ENCODE measurements at places on chromosomes 1 and 21.

- DNase-seq: no peak
Observed at GRCh38 chr21:21997390-21998333, 999.5 kb downstream of the NCAM2 start.

DNA sequence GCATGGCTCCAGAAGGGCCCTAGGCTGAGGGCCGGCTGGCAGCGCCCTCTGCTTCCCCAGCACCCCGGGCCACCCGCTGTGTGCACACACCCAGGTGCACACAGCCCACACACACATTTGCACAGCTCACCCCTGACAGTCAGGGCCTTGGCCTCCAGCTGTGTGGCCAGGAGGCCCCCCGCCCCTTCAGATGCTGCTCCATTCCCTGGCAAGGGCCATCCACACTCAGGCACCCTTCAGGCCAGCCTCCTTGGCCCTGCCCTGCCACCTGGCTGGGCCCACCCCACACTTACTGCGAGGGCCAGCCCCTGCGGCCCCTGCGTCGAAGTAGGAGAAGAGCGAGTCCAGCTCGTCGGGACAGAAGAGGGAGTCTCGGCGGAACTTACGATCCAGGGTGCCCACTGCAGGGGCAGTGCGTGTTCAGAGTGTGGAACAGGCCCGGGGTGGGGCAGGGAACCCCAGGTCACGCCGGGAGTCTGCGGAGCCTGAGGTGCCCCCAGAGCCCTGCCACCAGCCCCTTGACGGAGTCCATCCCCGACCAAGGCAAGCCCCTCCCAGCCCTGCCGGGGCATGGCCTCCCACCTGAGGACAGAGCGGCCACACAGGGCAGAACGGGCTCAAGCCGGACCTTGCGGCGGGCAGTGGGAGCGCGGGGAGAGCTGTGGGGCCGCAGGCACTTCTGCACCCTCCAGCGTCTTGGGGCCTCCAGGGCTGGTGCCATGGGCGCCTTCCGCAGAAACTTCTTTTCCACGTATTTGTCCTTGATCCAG, 12.4 kb downstream of the ACAP3 start:
- DNase-seq: no peak

GRCh38 chr1:24930260-24931145, at the start of gene RUNX3:
Gene RUNX3 (minus strand): TSS chr1:24930276. CDS start chr1:24929868, 408 bp downstream.
- DNase-seq: peak; percentile 35

GRCh38 chr1:112954945-112955772, 837 bp downstream of the SLC16A1 start:
- no peak for DNase-seq

DNA sequence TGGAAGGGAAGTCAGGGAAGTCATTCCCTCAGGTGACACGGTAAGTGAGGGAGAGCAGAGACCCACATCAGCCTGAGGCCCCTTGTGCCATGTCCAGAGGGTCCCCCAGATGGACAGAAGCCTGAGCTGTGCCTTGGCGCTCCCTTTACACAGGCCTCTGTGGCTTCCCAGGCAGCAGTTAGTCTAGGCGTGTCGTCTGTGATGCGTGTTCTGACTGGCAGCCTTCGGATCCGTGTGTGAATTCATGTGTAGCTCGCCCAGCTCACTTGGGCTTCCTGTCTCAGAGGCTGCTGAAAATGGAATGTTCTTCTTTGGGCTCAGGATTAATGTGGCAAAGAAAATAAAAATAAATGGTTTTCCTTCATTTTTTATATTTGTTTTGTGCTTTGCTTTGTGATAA, 28.3 kb downstream of the PRMT2 start:
- DNase-seq: no peak

GRCh38 chr1:233088613-233089012, 138.2 kb downstream of the NTPCR start:
- DNase-seq: no peak

- no peak for DNase-seq
Observed at GRCh38 chr1:1606232-1606631, 6.3 kb upstream of the FNDC10 start.

DNA sequence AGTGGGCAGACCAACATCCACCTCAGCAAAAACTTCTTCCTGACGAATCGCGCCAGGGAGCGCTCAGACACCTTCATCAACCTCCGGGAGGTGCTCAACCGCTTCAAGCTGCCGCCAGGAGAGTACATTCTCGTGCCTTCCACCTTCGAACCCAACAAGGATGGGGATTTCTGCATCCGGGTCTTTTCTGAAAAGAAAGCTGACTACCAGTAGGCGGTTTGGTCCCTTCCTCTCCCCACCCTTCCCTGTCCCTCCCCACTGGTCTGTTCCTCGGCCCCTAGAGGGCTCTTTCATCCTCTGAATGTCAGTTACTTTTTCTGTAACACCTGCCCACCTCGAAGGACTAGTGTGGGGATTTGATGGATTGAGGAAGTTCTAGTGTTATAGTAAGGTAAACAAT, 46.9 kb downstream of the CAPN2 start:
- DNase-seq: no peak
